ENCODE measurements at places on chromosomes 11 and 22. TPM values are rescaled to one million over a fixed set of nuclear protein-coding genes. Genes with fewer than 3 reads are reported as not detected.

Gene PGA5
- polyA plus RNA-seq: 1.2 TPM

Gene SLC22A6
- polyA plus RNA-seq: not detected

Gene KCNJ5
- polyA plus RNA-seq: 0.60 TPM

Gene ZNF280A
- not detected for polyA plus RNA-seq

Gene TMEM86A
- polyA plus RNA-seq: 1.7 TPM

Gene KRTAP5-7
- not detected for polyA plus RNA-seq

Gene MYOD1
- not detected for polyA plus RNA-seq

Gene PANX2
- 0.17 TPM for polyA plus RNA-seq

Gene SLC37A2
- 1.2 TPM for polyA plus RNA-seq

Gene SMTNL1
- not detected for polyA plus RNA-seq

Gene C11orf54
- 23.7 TPM for polyA plus RNA-seq

Data from sigmoid colon (tissue), 7 donors.